ENCODE measurements at places on chromosomes 7 and 10.

DNA sequence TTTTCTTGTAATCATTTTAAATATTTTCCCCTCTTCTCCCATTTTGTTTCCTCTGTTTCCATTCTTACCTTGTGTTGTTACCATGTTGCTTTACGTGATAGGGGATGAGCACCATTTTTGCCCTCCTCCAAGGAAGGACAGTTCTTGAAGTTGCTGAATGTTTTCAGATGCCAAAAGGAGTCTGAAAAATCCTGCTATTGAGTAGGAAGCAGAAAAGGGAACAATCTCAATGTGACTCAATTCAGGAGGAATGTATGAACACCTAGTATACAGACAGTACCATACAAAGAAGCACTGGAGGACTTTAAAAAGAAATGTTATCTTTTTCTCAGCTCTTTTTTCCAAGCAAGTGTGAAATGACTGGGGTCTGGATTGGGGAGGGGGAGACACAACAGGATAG, 5.1 kb upstream of the NAMPT start:
- DNase-seq: no peak

DNA sequence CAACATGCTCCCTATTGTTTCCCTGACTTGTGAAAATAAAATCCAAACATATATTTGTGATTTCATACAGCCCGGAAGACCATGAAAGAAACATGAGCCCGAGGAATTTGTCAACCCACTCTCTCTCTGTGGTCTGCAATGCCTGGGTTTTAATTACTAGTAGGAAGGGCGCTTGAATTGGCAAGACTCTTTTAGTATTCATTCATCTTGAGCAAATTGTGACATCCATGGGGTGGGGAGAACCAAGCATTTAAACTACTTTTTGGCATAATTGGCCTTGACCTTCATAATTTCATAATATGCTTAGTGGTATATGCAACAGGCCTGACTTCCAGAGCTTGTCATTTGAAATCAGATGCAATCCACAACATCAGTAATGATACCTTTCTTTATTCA, 142.4 kb upstream of the BMPER start:
- no peak for DNase-seq

DNA sequence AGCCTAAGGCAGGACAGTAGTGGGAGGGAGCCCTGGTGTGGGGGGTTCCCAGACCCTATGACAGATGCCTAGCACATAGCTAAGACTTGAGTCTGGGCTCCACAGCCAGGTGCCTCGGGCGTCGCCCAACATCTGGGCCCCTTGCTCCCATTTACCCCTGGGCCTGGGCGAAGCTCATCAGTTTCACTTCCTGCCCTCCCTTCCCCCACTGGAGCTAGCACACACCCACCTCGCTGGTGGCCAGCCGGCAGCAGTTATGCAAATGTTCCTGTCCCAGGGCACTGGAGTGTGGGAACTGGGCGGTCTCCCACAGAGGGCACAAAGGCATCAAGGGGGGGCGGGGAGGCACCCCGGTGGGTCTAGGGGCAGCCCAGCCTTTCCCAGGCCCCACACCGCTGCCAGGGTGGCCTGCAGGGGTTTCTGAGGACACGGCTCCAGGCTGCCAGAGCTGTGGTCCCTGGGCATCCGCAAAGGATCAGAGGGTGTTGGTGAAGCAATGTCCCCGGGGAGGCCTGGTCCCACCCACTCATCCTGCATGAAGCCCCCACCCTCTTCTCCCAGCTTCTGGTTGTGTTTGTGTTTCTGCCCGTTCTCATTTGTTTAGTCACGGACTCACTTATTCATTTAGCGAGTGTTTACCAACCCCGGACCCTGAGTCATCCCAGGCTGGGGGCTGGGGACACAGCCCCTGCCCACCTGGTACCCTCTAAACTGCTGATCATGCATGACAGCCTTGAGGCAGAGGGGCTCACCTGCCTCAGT, 20.4 kb downstream of the SH2B2 start:
- DNase-seq: peak; percentile 23

GRCh38 chr10:87860156-87860795, 3.1 kb downstream of the KLLN start:
- no peak for DNase-seq

DNA sequence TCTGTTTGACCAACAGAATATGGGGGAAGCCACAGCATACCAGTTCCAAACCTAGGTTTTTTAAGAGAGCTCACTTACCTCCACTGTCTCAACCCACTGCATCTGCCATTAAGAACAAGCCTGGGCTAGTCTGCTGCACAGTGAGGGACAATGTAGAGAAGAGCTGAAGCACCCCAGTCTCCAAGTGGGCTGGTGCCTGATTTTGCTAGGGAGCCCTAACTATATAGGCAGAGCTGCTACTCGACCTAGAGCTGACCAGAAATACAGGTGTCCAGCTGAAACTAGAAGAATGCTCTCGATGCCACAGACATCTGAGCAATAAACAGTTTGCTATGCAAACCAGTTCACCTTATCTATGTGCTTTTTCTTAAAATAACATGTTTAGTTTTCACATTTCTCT, 106.9 kb upstream of the BET1 start:
- no peak for DNase-seq

DNA sequence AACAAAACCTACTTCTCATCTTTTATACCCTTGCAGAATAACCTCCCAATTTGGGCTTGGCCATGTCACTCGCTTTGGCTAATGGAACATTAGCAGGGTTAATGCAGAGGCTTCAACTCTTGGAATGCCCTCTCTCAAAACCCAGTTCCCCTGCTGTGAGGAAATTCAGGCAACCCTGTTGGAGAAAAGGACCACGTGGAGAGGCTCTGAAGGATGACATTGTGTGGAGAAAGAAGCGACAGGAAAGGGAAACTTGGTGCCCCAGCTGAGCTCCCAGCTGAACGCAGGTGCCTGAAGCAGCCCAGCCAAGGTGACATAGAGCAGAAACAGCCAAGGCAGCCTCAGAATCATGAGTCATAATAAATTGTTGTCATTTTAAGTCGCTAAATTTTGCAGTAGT, 214.2 kb upstream of the GHITM start:
- no peak for DNase-seq

DNA sequence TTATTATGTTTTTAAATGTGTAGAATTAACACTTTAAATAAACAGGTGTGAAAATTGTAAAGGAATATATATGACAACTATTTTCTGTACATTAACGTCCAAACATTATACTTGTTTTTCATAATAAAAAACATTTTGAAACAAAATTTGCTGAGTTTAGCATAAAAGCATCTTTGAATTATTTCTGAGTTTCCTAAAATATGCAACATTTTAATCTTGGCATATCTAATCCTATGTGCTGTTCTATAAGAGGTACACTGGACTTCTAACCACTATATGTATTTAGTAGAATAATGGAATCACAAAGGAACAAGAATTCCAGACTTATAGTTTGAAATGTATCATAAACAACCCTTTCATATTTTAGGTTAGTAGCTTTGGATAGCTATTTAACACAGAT, 16.6 kb downstream of the AKAP9 start:
- no peak for DNase-seq

GRCh38 chr10:124222988-124223710, 129.8 kb upstream of the CHST15 start:
- DNase-seq: no peak

- peak; percentile 17 for DNase-seq
Observed at GRCh38 chr10:16788125-16788524, 29.1 kb downstream of the RSU1 start.

DNA sequence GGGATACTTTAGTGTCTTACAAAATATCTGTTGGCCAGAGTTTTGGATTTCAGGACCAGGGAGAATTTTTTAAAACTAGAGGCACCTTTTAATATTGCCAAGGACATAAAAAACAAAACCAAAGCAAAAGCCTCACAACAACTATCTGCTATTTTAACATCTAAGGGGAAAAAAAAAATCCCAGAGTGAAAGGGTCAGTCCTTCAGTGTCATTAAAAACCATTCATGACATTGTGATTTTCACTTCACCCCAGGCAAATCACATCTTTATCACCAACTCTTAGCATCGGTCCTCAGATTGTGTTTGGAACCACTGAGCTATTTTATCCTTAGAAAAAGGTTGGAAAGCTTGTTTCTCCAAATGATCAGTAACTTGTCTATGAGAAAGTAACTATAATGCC, 10.7 kb downstream of the CEP41 start:
- no peak for DNase-seq

- DNase-seq: no peak
Observed at GRCh38 chr7:129741743-129742213, 130.3 kb downstream of the NRF1 start.

- no peak for DNase-seq
Observed at GRCh38 chr7:88106434-88106833, 113.4 kb downstream of the SRI start.

- DNase-seq: no peak
Observed at GRCh38 chr7:129862682-129863081, 90.1 kb downstream of the UBE2H start.

- no peak for DNase-seq
Observed at GRCh38 chr7:143391462-143392404, 10.6 kb downstream of the ZYX start.

GRCh38 chr10:86083206-86083605, 283.4 kb downstream of the GRID1 start:
- DNase-seq: no peak

- DNase-seq: no peak
Observed at GRCh38 chr7:94264756-94265155, 129.9 kb upstream of the COL1A2 start.

DNA sequence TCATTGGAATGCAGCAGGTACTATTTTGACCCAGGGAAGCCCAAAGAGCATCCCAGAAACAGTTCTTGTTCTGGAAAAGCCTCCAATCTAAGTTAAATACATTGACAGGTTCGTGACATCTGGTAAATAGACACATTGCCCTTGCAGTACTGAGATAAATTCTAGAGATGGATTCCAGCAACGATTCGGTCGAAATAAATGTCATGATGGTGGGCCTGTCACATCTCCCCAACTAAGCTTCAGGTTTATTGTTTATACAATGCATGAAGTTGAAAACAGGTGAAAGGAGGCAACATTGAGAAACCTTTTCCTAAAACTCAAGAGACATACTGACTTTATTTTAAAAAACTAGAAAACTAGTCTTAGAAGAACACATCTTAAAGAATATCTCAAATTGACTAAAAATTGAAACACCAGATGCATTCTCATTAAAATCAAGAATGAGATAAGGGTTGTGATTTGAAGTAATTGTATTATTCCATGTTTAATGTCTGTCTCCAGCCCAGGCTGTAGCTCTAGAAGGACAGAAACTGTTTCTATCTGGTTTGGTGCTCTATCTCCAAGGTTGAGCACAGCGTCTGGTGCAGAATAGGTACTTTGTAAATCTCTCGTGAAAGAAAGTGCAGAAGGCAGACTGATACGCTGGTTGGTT, 114.0 kb downstream of the CABCOCO1 start:
- DNase-seq: no peak

DNA sequence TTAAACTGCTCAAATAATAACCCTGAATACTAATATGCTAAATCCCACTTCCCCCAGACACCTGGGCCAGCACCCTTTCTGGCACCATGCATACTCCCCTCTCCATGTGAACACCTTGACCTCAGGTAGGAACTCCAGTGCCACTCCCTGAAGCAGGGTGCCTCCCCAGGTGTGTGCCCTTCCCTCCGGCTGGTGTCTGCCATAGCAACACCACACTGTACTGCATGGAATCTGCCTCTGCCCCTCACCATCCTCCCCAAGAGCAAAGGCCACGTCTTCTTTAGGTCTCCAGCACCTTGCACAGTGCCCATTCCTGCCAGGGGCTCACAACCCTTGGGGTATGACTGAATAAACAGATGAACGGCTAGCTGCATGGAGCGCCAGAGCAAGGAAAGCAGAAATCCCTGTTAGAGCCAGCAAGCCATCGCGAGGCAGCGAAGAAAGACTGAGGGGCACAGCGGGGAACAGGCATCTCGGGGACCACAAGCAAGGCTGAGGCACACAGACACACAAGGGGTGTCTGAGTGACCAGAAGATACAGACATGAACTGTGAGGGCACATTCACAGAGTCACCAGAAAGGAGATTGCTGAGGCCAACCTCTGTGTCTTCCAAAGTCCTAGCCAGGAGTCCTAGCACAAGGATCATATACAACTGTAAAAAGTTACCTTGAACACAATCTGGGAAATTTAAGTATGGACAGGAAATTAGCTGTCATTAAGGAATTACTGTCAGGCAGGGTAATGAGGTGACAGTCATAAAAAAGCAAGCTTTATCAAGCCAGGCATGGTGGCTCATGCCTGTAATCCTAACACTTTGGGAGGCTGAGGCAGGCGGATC, 25.7 kb downstream of the COBL start:
- DNase-seq: no peak

GRCh38 chr10:129770286-129770685, 193.8 kb downstream of the EBF3 start:
- no peak for DNase-seq
